ENCODE measurements at places on chromosomes 2 and 18.

DNA sequence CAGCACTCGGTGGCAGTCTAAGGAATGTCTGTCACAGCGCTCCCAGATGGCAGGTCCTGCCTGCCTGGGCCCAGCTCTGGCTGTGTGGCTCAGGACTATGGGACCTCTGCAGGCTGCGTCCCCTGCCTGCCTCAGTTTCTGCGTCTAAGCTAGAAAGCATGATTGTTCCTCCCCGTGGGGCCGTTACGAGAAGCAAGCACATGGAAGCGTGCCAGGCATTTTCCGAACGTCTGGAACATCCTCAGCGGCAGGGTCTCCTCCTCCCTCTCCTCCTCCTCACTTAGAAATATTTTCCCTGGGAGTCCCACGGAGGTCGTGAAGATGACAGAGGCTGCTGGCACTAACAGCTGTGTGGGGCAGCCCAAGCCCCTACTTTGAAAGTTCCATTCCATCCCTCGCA is 43.3 kb downstream of the LRRFIP1 start:
- no peak for DNase-seq

- no peak for DNase-seq
These were observed 23.8 kb downstream of the SH3BP4 start for GRCh38 chr2:234975611-234976010.

DNA sequence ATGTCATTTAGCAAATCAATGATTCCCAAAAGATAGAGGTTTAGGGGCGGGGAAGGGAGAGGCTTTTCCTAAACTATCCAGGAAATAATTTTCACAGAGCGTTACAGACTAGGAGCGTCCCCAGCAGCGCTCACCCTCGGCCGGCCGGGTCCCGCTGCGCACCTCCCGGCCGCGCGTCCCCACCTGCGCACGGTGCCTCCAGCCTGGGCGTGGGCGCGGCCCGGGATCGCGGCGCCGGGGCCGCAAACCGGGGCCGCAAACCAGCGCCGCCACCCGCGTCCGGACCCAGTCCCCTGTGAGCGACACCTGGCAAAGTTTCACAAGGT is 684 bp upstream of the ZCCHC2 start:
- no peak for DNase-seq

GRCh38 chr2:73297586-73297985 is 4.2 kb upstream of the EGR4 start:
- DNase-seq, result no peak

DNA sequence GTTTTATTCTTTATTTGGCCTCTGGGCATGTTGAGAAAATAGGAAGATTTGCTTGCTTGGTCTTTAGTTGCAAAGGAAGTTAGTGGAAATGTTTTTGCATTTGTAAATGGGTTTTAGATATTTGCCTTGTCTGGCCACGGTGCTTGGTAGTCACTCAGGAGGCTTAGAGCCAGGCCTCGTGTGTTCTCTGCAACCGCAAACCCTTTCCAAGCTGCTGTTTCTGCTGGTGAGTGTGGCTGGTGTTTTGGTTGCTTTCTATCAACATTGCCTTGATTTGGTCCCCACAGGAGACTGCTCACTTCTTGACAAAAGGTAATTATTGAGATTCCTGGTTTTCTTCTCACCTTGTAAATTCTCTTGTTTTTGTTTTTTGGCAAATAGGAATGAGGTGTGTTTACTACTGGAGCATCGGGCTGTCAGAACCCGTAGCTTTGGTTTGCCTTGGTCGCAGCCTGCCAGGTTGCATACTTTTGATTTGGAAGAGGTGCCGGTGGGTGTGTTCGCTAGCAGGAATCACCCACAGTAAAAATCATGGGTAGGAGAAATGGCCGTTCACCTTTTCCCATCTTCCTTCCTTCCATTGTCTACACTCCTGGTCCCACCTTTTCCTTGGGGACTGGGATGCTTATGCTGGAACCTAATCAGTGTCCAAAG is 15.8 kb downstream of the ASAP2 start:
- DNase-seq, result no peak

- no peak for DNase-seq
These were observed 5.6 kb upstream of the IMP4 start for GRCh38 chr2:130336877-130337734.

- DNase-seq, result no peak
These were observed 49.0 kb upstream of the BCL2L11 start for GRCh38 chr2:111071600-111072171.

GRCh38 chr2:102301867-102302362 is 9.4 kb upstream of the IL1RL1 start:
- peak; percentile 18 for DNase-seq

DNA sequence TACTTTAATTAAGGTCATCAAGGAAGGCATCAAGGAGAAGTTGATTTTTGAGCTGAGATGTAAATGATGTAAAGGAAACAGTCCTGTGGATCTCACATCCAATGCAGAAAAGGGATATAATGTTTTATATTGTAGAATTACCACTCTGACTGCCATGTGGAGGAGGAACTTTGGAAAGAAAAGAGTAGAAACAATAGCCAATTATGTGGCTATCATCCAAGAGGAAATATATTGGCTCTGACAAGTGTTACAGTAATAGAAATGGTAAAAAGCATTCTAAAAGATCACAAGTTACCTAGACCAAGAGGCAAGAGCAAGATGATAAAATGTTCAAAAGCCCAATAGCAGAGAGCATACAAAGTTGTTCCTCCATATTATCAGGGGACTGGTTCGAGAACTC is 26.8 kb downstream of the BARD1 start:
- no peak for DNase-seq

DNA sequence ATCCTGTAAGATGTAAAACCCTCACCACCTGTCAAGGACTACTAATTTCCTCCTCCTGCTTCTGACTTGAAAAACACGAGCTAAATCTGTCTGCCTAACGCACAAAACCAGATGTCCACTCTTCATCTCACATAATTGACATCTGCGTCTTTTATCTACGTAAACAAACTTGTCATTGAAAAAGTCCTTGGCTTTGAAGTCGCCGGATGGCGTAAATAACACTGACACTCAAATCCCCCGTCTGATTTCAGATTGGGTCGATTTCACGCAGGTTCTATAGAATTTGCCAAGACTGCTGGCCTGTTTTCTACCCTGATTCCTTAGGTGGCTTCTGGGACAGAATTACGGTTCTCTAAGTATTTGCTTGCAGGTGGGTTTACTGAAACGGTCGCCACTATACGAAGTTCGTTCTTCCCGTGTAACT is 539 bp upstream of the MOB4 start:
- DNase-seq, result no peak

DNA sequence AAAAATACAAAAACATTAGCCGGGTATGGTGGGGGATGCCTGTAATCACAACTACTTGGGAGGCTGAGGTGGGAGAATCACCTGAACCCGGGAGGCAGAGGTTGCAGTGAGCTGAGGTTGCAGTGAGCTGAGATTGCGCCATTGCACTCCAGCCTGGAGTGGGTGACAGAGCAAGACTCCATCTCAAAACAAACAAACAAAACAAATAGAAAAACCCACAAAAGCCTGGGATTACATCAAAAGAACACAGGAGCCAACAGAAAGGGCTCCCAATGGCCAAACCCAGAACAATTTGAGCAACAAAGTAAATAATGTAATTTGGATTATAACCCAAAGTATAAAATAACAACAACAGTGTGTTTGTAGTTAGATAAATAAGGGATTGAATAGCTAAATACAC is 159.8 kb downstream of the UXS1 start:
- DNase-seq, result no peak

GRCh38 chr2:60213865-60214625 is 339.4 kb downstream of the BCL11A start:
- DNase-seq, result no peak

GRCh38 chr2:29218071-29218470 is 102.9 kb downstream of the CLIP4 start:
- DNase-seq, result no peak

- DNase-seq, result no peak
These were observed 10.6 kb downstream of the PHLPP1 start for GRCh38 chr18:62725896-62726295.

- DNase-seq, result no peak
These were observed 50.4 kb upstream of the MCM6 start for GRCh38 chr2:135926605-135927004.

DNA sequence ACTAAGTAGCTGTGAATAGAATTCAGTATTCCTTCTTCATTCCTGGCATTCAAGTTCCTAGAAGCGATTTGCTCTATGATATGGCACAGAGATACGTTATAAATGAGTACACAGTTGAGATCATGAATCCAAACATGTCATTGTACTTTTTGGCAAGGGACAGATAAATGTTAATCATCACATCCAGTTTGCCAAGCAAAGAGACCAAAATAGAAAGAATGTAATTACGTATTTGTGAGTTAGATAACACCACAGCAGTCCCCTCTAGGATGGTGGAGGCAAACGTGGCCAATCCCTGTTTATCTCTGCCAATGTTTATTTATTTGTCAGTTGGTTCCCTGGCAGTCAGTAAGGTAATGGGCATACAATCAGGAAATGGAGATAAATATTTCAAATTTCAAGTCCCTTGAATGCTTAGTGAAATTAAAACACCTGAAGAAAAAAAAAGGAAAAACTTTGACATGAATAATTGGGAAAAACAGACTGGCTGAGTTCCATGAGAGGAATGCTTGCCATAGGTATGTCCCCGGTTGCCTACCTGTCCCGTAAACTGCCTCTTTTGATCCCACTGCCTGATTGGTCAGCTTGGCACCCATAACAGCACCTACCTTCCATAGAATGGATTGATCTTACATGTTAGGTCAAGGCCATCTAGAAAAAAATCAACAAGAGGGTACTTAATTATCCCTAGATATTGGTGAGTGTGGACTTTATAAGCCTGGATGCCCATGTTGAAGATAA is 451.1 kb upstream of the NETO1 start:
- no peak for DNase-seq

DNA sequence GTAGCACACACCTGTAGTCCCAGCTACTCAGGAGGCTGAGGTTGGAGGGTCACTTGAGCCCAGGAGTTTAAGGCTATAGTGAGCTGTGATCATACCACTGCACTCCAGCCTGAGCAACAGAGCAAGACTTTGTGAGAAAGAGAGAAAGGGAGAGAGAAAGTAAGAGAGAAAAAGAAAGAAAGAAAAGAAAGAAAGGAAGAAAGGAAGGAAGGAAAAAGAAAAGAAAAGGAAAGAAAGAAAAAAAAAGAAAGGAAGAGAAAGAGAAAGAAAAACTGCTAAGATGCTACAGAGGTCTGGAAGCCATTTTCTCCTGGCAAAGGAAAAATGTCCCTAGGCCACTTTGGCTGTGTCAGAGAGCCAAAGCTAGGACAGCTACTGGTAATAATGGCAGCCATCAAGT is 30.6 kb downstream of the DRC1 start:
- no peak for DNase-seq

DNA sequence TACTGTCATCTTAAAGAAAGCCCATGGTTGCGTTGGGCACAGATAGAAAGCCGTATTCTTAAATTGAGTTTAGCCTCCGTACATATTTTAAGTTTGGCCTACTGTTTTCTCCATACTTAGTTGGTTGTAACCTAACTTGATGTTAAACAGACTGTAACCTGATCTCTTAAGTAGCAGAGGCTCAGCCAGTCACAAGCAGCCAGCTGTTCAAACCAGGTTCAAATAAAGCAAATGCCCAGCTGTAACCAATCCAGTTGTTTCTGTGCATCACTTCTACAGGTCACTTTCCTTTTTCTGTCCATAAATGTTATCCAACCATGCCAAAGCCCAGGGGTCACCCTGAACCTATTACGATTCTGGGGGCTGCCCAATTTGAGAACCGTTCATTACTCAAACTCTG is 10.0 kb upstream of the THADA start:
- no peak for DNase-seq

DNA sequence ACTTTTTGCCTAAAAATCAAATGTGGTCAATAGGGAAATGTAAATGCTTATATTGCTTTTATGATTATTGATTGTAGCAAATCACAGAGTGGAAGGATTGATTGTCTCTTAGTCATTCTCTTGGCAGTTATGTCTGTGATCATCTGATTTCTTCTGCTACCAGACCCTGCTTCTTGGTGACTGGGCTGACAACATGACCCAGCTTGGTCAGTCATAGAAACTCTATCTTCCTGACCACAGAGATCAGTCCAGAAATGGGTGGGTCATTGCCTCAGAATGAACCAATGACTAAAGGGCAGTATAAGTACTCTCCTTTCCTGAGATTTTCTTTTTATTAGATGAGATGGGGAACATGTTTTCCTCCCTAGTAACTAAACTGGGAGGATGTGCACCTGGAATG is 87.6 kb downstream of the MAIP1 start:
- no peak for DNase-seq

GRCh38 chr2:210392469-210392881 is 77.5 kb upstream of the MYL1 start:
- no peak for DNase-seq

- DNase-seq, result no peak
These were observed 182.6 kb upstream of the THSD7B start for GRCh38 chr2:136582628-136583205.
